ENCODE measurements at places on chromosomes 16 and 17. TPM values are rescaled to one million over a fixed set of nuclear protein-coding genes. Genes with fewer than 3 reads are reported as not detected.

Gene NDUFAF8
- total RNA-seq = 75.7 TPM

- DNase-seq = no peak
- no peaks in the 10 kb centered on the region for H3K4me1 ChIP-seq
Measured at GRCh38 chr17:77042476-77043231, 98.1 kb upstream of the SEC14L1 start.

DNA sequence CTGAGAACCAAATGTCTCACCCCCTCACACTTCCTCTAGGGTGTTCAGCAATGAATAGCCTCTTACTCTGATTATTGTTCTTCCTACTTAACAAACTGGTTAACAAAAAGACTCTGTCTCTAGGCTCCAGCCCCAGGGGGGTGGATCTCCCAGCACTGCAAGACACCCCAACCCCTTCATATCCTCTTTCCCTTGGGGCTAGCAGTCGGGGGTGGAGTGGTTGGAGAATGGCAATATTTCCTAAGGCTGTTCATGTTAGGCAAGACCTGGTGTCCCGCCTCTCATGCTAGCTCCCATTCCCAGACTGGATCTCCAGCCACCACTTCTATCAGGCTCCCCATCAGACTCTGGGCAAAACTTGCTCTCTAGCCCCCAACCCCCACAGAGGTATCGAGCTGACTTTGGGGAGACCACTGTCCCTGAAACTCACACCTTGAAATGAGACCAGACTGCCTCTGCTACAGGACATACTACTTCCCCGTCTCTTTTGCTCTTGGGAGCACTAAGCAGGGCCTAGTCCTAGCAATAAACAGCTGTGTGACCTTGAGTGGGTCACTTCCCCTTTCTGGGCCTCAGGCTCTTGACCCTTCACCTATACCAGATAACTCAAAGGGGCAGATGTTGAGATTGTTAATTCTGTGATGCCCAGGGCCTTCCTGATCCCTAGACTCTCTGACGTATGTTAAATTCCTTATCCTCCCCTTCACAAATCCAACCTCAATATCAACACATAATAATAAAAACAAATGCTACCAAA, 2.4 kb downstream of the SLC25A35 start:
- no peaks in the 10 kb centered on the region for H3K27me3 ChIP-seq
- H3K4me3 ChIP-seq = no peak overlapping the region
- H3K36me3 ChIP-seq = peaks cover 9% of the 10 kb centered on the region
- H3K4me1 ChIP-seq = peaks cover 31% of the 10 kb centered on the region

DNA sequence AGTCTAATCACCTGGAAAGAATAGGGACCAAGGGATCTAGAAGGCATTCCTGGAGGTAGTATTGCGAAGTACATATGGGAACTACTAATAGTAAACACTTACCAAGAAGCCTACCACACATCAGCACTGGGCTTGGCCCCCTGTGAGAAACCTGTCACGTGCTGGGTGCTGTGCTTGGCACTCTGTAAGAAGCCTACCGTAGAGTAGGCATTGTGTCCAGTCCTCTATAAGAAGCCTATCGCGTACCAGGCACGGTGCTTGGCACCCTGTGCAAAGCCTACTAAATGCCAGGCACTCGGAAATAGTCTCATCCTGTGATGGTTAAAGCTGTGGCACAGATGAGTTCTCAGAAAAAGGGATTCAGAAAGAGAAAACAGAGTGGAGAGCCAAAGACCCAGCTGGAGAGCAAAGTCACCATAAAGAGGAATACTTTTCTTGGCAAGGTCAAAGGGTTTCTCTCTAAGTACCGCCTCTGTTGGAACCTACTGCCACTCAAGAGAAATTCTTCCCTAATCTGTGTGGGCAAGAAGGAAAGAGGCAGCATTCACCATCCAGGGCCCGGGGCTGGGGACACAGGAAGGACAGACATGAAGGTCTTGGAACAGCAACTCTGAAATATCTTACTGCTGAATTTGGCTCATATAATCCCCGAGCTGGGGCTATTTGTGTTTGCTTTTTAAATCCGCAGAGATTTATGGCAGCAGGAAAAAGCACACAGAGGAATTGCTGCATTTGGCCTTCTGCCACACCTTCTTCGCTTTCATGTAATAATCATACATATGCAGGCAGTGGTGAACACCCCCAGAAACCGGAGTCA, 81.8 kb downstream of the VAT1L start:
- no peak overlapping the region for H3K4me3 ChIP-seq
- peaks cover 14% of the 10 kb centered on the region for H3K4me1 ChIP-seq
- no peak for DNase-seq
- H3K27me3 ChIP-seq = peaks cover 6% of the 10 kb centered on the region
- no peaks in the 10 kb centered on the region for H3K36me3 ChIP-seq

DNA sequence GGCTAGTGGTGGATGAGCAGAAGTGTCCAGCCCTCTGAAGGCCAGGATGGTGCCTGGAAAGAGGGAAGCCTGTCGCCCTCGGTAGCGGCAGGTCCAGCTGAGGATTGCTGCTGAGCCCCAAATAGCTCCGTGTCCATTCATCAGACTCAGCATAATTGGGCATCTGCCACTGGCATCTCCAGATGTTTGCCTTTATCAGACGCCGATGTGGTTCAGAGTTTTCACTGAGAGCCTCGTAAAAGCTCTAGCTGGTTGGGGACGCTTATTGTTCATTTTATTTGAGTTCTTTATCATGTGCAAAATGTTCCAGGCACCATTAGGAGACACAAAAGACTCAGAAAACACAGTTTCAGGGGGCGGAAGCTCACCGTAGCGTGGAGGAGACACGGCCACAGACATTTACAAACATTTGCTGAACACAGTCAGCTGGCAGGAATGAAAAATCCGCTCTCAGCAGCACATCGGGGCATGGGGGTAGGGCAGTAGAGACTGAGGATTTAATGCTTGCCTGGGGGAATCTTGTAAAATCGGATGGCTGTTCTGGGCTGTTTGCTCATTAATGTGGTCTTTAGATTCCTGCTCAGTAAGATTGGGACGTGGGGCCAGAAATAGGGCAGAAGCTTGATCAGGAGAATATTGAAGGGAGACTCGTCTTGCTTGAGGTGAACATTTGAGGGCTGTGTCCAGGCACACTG, 41.7 kb downstream of the SMPD3 start:
- DNase-seq = no peak
- no peaks in the 10 kb centered on the region for H3K36me3 ChIP-seq
- no peak overlapping the region for H3K4me3 ChIP-seq

- H3K4me1 ChIP-seq = peaks cover 48% of the 10 kb centered on the region
- H3K27ac ChIP-seq = peak overlapping the region; percentile 96
- H3K4me3 ChIP-seq = peak overlapping the region; percentile 85
- peak; percentile 61 for DNase-seq
Measured at GRCh38 chr17:35089586-35090296, 26.2 kb upstream of the RFFL start.

All from activated naive CD4-positive, alpha-beta T cell treated with anti-CD3 and anti-CD28 coated beads for 36 hours (primary cell).